Stimulated activated CD4-positive, alpha-beta T cell treated with anti-CD3 and anti-CD28 coated beads, TNF-alpha, amount 100 ng/mL, for 4 hours (primary cell): ENCODE measurements at places on chromosomes 13 and 19.

GRCh38 chr13:102980331-102980982 lies 85.8 kb downstream of the SLC10A2 start:
- DNase-seq = no peak

DNA sequence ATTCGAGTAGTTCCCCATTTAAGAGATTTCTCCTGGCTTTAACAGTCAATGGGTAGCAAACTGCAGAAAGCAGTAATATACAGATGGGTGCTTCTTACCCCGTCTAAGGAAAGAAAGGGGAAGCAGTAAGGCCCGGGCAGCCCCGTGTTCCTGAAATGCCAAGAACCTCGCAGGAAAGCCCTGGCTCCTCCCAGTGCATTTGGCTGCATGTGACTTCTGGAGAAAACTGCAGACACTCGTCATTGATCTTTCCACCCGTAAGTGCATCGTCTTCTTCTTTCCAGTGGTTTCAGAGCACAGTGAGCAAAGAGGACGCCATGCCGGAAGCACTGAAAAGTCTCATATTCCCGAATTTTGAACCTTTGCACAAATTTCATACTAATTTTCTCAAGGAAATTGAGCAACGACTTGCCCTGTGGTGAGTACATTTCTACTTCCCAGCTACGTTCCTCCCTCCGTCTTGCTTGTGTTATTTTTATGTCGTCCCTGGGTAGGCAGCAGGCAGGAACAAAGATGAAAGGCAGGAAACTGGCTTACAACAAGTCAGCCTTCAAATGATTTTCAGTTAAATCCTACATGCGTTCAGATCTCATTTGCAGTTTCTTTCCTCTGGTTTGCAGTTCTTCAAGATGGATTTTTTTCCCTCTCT lies 165.2 kb downstream of the STK24 start:
- DNase-seq = no peak

GRCh38 chr13:112955956-112956355 lies 13.1 kb upstream of the MCF2L start:
- DNase-seq = no peak

DNA sequence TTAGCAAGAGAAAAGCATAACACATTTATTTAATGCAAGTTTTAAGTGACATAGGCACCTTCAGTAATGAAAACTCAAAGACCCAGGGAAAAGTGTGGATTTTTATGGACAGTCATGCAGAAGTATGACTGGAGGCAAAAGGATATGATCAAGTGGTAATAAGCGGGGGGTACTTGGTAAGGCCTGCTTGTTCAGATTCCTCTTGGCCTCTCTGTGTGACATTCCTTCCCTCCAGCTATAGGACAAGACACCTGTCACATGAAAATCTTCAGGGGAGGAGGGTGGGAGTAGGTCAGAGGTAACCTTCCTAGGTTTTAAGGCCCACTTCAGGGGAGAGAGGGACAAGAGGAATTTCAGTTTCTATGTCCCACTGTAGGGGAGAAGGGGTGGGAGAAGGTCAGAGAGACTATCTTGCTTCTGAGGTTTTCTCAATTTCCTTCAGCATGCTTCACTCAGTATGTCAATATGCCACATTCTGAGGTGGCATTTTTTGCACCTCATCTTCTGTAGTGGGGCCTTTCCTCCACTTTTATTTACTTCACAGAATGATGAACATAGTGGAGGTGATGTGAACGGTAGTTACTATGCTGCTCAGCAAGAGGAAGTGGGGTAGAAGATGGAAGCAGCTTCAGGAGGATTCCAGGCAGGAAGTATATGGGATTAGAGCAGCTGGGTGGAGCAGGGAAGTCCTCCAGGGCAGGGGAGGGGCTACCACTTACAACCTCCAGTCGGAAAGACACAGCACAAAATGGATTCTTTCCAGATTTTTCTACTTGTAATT lies 73.2 kb upstream of the RFC3 start:
- no peak for DNase-seq

DNA sequence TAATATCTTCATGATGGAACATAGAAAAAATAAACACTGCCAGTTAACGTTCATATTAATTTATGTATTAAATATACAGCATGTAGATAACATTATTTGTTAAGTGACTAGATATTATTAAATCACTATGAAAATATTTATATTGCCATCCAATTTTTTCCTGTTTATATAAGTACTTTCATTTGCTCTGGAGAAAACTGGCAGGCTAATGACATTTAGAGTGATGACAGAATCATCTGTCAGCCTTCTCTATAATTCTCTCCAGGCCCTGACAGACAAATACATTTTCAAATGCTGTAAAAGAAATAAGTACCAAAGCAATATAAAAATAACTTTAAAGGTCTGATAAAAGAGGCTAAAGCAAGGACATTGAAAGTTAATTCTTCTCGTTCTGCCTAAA lies 2556.7 kb upstream of the PCDH20 start:
- no peak for DNase-seq

DNA sequence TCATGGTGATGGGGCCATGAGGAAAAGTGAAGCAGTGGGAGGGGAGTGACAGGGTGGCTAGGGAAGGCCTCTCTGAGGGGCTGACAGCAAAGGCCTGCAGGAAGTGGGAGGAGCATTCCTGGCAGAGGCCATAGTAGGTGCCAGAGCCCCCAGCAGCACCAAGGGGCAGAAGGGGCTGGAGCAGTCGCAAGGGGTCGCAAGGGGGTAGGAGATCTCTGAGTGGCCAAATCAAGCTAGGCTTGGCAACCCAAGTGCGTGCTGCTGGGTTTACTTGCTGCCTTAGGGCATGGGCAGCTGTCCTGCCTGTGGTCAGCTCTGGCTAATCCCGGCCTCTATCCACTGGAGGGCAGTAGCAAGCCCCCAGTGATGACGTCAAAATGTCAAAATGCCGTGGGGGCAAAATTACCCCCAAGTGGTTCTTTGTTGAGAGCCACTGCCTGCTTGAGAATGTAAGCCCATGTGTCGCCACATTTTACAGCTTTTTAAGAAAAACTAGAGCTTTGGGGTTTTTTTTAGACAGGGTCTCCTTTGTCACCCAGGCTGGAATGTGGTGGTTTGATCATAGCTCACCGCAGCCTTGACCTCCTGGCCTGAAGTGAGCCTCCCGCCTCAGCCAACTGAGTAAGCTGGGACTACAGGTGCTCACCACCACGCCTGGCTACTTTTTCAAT lies 11.8 kb downstream of the CCDC97 start:
- DNase-seq = no peak

- no peak for DNase-seq
Measured at GRCh38 chr19:53907690-53908089, 1.4 kb upstream of the CACNG7 start.

DNA sequence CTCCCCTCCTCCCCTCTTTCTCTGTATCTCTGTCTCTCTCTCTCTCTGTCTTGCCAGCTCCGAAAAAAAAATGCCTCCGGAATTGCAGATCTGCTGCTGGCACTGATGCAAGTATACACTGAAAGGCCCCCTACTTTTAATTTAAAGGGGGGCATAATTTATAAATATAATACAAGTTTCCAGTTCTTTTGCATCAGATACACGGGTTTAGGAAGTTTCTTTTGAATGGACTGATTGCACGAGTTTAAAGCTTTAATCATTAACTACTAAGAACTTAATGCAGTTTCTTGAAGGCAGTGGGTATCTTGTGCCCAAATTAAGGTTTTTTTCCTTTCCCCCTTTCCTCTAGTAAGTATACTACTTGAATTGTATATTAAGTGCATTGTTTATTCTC lies 1.4 kb downstream of the FGF9 start:
- DNase-seq = no peak

- no peak for DNase-seq
Measured at GRCh38 chr19:752652-753517, 2.0 kb downstream of the MISP start.

DNA sequence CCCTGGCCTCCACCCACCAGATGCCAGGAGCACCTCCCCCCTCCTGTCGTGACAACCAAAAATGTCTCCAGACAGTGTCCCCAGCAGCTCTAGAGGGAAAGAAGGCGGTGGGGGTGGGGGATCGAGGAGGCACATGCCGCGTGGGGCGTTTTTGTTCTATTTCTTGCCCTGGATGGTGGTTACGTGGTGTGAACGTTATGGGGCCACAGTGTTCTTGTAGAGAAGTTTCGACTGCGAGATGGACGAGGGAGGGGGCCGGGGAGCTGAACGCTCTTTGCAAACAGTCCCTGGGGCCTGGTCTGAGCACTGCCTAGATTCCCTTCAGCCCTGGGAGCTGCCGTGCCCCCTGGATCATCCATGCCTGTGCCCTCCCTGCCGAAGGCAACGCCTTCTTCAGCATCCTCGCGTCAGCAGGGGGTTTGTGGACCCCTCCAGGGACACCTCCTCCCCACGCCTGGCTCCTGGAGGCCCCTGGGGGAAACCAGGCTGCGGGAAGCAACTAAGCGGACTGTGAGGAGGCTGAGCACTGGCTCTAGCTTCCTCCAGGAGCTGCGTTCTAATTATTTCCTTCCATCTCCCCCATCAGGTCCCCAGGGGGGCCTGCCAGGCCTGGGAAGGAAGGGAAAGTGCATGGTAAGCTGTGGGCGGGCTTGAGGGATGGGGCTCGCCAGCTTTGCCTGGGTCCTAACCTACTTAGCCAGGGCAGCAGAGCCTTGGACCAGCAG lies 131.5 kb downstream of the IER2 start:
- no peak for DNase-seq
